ENCODE measurements at places on chromosomes 6 and 20. TPM values are rescaled to one million over a fixed set of nuclear protein-coding genes. Genes with fewer than 3 reads are reported as not detected.

GRCh38 chr6:125959041-125959440 lies 2.5 kb downstream of the HINT3 start:
- H3K27me3 ChIP-seq, result no peaks in the 10 kb centered on the region
- H3K4me1 ChIP-seq, result peaks cover 8% of the 10 kb centered on the region
- H3K27ac ChIP-seq, result no peak overlapping the region
- H3K4me3 ChIP-seq, result no peak overlapping the region

DNA sequence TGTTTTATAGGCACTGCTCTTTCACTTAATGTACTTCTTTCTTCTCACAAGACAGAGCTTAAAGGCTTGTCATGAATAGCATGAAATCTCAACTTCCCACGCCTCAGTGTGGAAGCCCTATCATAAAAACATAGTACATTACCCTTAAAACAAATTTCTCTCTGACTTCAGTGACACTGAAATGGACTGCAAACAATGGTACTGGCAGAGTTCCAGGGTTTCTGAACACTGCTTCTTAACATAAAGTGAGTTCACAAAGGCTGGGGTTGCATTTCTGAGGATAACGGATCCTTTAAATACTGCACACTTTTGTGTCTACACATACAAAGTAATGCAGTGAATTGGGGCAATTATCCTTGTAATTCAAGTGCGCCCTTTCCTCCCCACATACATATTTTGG lies 32.3 kb upstream of the PLEKHG1 start:
- no peaks in the 10 kb centered on the region for H3K36me3 ChIP-seq
- H3K27ac ChIP-seq, result no peak overlapping the region
- H3K27me3 ChIP-seq, result no peaks in the 10 kb centered on the region
- DNase-seq, result no peak

GRCh38 chr20:12610871-12611270 lies 397.9 kb upstream of the SPTLC3 start:
- no peaks in the 10 kb centered on the region for H3K27me3 ChIP-seq
- no peak for DNase-seq
- H3K27ac ChIP-seq, result no peak overlapping the region
- no peak overlapping the region for H3K4me3 ChIP-seq
- no peaks in the 10 kb centered on the region for H3K4me1 ChIP-seq

DNA sequence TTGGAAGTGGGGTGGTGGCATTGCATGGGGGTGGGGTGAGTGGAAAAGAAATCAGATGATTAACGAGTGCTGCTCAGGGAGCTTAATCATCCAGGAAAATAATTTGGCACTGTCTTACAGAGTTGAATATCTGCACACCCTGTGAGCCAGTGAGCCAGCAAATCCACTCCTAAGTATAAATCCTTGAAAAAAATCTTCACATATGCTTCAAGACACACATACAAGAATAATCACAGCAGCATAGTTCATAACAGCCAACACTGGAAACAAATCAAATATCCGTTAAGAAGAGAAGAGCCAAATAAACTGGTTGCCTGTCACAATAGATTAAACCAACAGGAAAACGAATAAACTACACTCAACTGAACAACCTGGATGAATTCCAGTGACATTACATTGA lies 62.8 kb downstream of the SAMD3 start:
- no peaks in the 10 kb centered on the region for H3K4me1 ChIP-seq
- H3K4me3 ChIP-seq, result no peak overlapping the region
- H3K27me3 ChIP-seq, result no peaks in the 10 kb centered on the region
- no peak for DNase-seq

DNA sequence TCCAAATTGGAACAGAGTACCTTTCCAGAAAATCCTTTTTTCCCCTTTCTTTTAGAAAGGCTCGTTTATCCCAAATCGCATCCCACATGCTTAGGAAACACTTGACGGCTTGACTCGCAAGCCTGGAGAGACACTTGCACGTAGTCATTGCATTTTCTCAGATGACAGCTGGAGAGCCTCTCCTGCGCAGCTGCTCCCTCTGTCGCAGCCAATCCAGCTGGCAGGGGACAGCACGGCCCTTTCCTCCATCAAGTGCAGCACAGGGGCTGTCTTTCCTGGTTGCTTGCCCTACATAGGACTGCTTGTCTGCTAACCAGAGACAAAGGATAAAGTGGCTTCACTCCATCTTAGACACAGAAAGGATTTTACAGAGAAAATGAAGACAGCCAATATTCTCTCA lies 77.6 kb upstream of the RGS17 start:
- DNase-seq, result no peak
- no peaks in the 10 kb centered on the region for H3K4me1 ChIP-seq
- no peak overlapping the region for H3K27ac ChIP-seq
- H3K4me3 ChIP-seq, result no peak overlapping the region
- H3K36me3 ChIP-seq, result no peaks in the 10 kb centered on the region
- H3K27me3 ChIP-seq, result no peaks in the 10 kb centered on the region

- peaks cover 10% of the 10 kb centered on the region for H3K4me1 ChIP-seq
- H3K4me3 ChIP-seq, result no peak overlapping the region
- no peaks in the 10 kb centered on the region for H3K36me3 ChIP-seq
- no peak overlapping the region for H3K27ac ChIP-seq
- DNase-seq, result peak; percentile 27
These were observed 887 bp upstream of the NSFL1C start for GRCh38 chr20:1467355-1468116.

GRCh38 chr6:6331393-6331792 lies 10.9 kb upstream of the F13A1 start:
- no peaks in the 10 kb centered on the region for H3K27me3 ChIP-seq
- no peak for DNase-seq
- no peaks in the 10 kb centered on the region for H3K4me1 ChIP-seq
- no peak overlapping the region for H3K27ac ChIP-seq
- H3K4me3 ChIP-seq, result no peak overlapping the region

GRCh38 chr20:4131911-4132310 lies 116.6 kb upstream of the RNF24 start:
- no peaks in the 10 kb centered on the region for H3K27me3 ChIP-seq
- no peak overlapping the region for H3K27ac ChIP-seq
- H3K4me3 ChIP-seq, result no peak overlapping the region
- DNase-seq, result no peak

GRCh38 chr6:120211955-120212792 lies 862.6 kb upstream of the MAN1A1 start:
- H3K4me1 ChIP-seq, result no peaks in the 10 kb centered on the region
- H3K36me3 ChIP-seq, result no peaks in the 10 kb centered on the region

DNA sequence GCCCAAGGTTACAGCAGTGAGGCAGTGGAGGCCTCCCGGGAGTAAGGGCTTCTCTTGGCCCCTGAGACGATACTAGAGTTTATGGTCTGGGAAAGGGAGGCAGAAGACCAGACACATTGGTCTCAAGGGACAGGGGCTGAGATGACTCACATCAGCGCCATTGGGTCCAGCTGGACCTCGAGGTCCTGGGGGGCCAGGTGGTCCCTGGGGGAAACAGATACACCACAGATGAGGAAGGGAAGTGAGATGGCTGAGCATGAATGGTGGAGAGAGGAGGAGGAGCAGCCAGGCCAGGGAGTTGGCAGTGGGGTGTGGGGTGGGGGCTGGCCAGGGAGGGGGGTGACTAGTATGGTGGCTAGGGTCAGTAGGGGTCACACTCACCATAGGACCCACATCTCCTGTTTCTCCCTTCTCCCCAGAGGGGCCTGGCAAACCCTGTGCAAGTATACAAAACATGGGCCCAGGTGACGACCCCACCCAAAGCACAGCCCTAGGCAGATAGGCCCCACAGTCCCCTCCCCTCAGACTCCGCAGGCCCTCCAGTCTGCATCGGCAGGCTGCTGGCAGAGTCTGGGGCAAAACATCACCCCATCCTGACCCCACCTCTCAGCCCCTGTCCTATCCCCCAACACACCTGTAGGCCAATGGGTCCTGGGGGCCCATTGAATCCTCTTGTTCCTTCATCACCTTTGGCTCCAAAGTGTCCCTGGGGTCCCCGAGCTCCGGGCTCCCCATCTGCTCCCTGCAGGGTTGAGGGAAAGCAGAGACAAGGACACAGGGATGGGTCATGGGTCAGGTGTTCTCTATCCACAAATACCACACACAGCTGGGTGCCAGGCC lies 21.9 kb downstream of the COL11A2 start:
- H3K27ac ChIP-seq, result no peak overlapping the region
- no peaks in the 10 kb centered on the region for H3K4me1 ChIP-seq
- H3K27me3 ChIP-seq, result no peaks in the 10 kb centered on the region
- no peaks in the 10 kb centered on the region for H3K36me3 ChIP-seq

DNA sequence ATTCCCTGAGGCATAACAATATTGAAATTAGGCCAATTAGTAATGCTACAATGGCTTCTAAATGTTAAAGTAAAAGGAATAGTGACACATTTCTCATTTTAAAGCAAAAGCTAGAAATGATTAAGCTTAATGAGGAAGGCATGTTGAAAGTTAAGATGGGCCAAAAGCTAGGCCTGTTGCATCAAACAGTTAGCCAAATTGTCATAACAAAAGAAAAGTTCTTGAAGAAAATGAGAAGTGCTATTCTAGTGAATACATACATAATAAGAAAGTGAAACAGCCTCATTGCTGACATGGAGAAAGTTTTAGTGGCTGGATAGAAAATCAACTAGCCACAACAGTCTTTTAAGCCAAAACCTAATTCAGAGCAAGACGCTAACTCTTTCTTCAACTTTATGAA lies 12.9 kb downstream of the OR2A4 start:
- no peaks in the 10 kb centered on the region for H3K4me1 ChIP-seq
- no peak overlapping the region for H3K27ac ChIP-seq
- H3K27me3 ChIP-seq, result no peaks in the 10 kb centered on the region
- DNase-seq, result no peak
- no peaks in the 10 kb centered on the region for H3K36me3 ChIP-seq
- H3K4me3 ChIP-seq, result no peak overlapping the region

DNA sequence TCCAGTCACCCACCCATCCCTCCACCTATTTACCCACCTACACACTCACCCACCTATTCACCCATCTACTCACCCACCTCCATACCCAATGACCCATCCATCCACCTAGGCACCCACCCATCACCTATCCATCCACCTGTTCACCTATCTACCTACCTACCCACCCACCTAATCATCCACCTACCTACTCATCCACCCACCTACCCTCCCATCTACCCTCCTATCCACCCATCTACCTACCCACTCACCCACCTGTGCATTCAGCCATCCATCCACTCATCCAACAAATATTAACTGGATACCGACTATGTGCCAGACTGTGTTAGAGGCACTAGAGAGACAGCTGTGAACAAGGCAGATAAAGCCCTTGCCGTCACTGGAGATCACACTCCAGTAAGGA lies 40.3 kb downstream of the RSPO4 start:
- DNase-seq, result no peak
- no peak overlapping the region for H3K4me3 ChIP-seq

DNA sequence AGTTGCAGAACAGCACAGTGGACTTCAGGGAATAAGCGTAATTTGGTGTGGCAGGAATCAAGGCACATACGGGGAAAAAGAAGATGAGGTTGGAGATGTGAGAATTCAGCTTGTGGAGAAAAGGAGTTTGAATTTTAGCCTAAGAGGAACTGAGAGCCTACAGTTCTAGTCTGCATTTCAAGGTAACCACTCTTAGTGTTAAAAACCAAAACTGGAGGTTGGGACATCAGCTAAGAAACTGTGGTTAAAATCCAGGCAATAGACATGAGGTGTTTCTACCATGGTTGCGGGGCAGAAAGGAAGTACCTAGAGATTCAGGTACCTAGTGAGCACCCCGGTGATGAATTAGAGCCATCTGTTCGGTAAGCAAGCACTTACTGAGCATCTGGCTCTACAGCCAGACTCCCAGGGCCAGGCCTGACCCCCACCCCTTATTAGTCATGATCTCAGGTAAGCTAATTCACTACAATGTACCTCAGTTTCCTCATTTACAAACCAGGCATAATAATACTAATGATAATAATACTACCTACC lies 44.4 kb downstream of the FAXC start:
- DNase-seq, result no peak
- no peaks in the 10 kb centered on the region for H3K36me3 ChIP-seq
- no peak overlapping the region for H3K4me3 ChIP-seq
- no peak overlapping the region for H3K27ac ChIP-seq
- no peaks in the 10 kb centered on the region for H3K27me3 ChIP-seq

- no peaks in the 10 kb centered on the region for H3K27me3 ChIP-seq
- no peak overlapping the region for H3K27ac ChIP-seq
- H3K4me3 ChIP-seq, result no peak overlapping the region
- H3K36me3 ChIP-seq, result no peaks in the 10 kb centered on the region
These were observed 182.4 kb upstream of the MCHR2 start for GRCh38 chr6:100176311-100176950.

DNA sequence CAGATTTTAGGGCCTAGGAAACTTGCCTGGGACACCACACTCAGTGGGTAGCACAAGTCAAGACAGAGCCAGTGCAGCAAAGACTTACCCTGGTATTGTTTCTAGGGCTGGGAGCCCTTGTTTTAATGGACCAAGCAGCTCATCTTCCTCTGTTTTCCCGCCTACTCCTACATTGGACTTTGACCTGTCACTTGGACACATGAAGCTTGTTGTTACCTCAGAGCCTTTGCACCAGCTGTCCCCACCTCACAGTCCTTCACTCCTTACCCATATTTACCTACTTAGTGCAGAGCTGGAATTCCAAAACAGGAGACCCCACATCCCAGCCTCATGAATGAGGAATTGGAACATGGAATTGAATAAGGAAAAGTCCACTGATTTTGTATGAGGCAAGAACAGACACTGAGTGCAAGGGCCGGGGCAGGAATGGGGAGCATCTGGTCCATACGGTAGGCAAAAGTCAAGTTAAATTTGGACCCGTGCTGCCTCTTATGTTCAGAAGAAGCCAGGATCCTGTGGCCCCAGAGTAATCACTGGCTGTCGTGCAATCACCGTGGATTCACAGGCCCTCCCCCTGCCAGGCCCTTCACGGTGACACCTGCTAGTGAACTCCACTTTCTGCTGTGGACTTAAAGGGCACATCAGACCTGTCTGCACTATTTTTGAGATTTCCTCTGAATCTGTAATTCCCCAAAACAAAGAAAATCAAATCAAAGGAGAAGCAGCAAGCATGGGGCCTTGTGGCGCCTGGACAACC lies 236.9 kb upstream of the PMEPA1 start:
- no peaks in the 10 kb centered on the region for H3K4me1 ChIP-seq
- no peaks in the 10 kb centered on the region for H3K36me3 ChIP-seq
- no peak for DNase-seq
- no peak overlapping the region for H3K4me3 ChIP-seq
- H3K27ac ChIP-seq, result no peak overlapping the region

DNA sequence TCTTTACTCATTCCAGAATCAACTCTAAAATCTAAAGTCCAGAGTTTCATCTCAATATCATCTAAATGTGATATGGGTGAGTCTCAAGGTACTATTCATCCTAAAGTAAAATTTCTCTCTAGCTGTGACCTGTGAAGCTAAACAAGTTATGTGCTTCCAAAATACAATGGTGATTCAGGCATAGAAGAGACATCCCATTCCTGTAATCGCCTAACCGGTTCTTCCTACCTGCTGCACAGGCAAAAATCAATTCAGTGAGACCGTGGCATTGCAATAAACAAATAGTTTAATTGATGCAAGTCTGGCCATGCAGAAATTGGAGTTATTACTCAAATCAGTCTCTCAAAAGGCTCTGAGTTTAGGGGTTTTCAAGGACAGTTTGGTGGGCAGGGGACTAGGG lies 232.8 kb downstream of the UBE3D start:
- no peak overlapping the region for H3K4me3 ChIP-seq
- no peaks in the 10 kb centered on the region for H3K4me1 ChIP-seq
- DNase-seq, result no peak
- H3K36me3 ChIP-seq, result no peaks in the 10 kb centered on the region
- no peaks in the 10 kb centered on the region for H3K27me3 ChIP-seq

- no peak for DNase-seq
- no peaks in the 10 kb centered on the region for H3K36me3 ChIP-seq
- H3K27me3 ChIP-seq, result no peaks in the 10 kb centered on the region
- H3K4me3 ChIP-seq, result no peak overlapping the region
- H3K4me1 ChIP-seq, result no peaks in the 10 kb centered on the region
These were observed 12.5 kb upstream of the RANBP9 start for GRCh38 chr6:13724182-13724581.

The TLDC2 gene
- 0.10 TPM for total RNA-seq

The RBCK1 gene
- total RNA-seq, result 85.9 TPM

The FOXC1 gene
- 7.7 TPM for total RNA-seq

The ZSCAN16 gene
- total RNA-seq, result 3.7 TPM

The VWA7 gene
- 5.5 TPM for total RNA-seq

The RBM24 gene
- total RNA-seq, result 6.5 TPM

The TINAG gene
- not detected for total RNA-seq
